Glutamatergic neuron (in vitro differentiated cells): ENCODE measurements at places on chromosomes 4 and X.

GRCh38 chr4:127606823-127607222 lies 25.9 kb upstream of the INTU start:
- no peak for DNase-seq

DNA sequence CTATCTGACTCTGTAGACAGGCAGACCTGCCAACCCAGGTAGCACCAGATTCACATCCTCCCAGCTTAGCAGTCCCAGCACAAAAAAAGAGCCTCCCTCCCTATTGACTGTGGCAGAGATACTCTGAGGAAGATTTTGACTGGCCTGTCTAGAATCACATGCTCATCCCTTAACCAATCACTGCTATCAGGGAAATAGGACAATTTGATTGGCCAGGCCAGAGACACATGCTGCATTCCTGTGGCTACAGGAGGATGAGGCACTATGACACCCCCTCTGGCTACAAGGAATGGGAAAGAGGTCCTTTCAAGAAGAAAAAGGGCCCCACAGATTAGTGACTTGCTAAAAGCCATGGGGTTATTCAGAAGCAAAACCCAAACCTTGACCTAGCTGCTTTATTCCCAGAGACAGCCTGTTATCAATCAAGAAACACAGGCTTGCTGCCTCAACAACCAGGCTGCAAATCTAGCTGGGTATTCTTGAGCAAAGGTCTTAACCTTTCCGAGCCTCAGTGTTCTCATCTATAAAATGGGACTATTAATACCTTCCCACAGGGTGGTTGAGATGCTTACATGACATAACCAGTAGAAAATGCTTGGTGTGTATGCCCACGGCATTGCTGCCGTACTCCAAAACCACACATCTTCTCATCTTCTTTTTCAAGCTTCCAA lies 147.6 kb downstream of the BCOR start:
- no peak for DNase-seq

GRCh38 chr4:105283501-105283900 lies 136.8 kb downstream of the TET2 start:
- no peak for DNase-seq

DNA sequence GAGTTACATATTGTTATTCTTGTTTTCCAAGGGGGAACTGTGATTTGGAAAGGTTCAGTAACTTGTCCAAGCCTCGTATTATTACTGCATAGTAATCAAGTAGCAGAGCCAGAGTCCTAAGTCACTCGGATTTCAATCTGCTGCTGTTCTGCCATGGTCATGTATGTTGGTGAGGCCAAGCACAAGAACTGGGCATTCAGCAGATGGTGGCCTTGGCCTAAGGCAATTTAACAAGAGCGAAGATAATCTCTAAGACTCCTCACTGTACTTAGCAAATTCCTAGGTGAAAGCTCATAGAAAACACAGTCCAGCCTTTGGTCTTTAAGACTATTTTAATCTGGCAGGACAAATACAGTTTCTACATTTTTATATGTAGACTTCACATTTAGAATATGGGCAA lies 64.8 kb downstream of the NDST3 start:
- DNase-seq, result no peak

GRCh38 chrX:110588164-110588563 lies 207.5 kb downstream of the CHRDL1 start:
- no peak for DNase-seq

- DNase-seq, result no peak
These were observed 10.4 kb downstream of the SLC9B1 start for GRCh38 chr4:103008875-103009729.

- DNase-seq, result peak; percentile 19
These were observed 37.5 kb upstream of the NKRF start for GRCh38 chrX:119643696-119644095.
